Activated T-cell treated with anti-CD3 and anti-CD28 coated beads, Interleukin-2, amount 50 U/mL, for 72 hours (primary cell): ENCODE measurements at places on chromosomes 4 and X.

GRCh38 chrX:130803537-130803936 lies 99.5 kb downstream of the ENOX2 start:
- no peak for DNase-seq

DNA sequence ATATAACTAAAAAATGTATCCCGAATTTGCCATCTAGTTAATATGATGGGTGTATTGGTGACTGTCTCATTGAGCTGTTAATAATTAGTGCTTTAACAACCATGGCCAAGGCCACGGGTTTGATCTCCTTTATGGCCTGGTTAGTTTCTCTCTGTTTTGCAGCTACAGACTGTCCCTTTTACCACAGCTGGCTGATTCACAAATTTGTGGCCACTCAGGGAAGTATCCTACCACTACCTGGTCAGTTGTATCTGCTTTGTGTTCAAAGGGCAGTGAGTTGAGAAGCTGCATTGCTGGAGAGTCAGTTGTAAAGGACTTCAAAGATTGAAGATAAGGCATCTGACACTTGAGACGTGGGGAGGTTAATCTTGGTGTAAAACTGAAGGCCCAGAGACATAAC lies 219.1 kb upstream of the BMP3 start:
- DNase-seq: no peak

DNA sequence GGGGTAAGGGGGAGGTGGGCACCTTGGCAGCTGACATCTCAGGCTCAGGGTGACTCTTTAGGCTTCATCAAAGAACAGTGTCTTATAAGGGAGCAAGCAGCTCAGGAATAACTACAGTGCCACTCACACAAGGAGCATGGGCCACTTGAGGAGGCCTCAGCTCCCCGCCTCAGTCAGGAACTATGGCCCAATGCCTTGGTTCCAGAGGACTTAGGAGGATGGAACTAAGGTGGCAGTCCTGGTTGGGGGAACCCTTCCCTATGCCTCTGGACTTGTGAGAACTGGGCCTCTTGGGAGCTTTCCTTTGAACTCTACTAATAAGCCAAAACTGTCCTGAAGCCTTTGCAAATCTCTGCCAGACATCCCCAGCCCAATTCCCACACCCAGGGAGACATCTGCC lies 160.6 kb downstream of the EFNB1 start:
- DNase-seq: no peak

GRCh38 chr4:555566-556275 lies 20.4 kb downstream of the TMEM271 start:
- DNase-seq: no peak

DNA sequence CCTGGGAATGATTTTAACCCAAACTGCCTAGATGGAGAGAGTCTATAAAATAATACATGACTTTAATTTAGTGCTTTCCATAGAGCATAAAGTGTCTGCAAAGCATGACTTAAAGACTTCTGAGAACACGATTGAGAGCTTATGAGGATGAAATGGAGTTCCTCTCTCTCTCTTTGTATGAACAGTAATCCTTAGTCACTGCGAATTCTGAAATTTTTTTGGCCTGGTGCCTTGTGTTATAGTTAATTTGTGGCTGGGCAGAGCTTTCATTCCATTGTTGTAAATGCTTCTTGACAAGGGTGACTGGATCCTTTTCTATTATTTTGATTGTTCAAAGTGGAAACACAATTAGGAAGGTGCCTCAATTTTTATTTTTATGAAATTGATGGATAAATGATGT lies 179.5 kb downstream of the CEP135 start:
- DNase-seq: no peak

GRCh38 chr4:177308125-177308524 lies 1.5 kb upstream of the NEIL3 start:
- no peak for DNase-seq

GRCh38 chr4:48481581-48481980 lies 1.6 kb upstream of the SLC10A4 start:
- DNase-seq: no peak

DNA sequence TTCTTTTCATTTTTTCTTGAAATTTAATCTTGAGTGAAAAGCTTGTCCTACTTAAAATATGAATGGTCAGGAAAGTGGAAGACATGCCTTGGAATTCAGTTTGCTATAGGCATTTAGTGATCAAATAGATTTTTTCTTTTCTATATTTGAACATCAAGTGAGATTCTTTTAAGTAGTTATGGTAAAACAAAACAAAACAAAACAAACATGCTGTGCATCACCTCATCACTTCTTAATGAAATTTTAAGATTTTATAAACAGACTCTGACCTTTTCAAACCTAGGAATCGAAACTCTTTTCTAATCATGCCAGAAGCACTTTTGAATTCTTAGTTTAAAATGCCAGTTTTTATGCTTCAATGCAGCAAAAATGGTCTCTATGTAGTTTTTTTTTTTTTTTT lies 62.8 kb downstream of the CNKSR2 start:
- DNase-seq: no peak

- no peak for DNase-seq
These were observed 843 bp downstream of the RPL34 start for GRCh38 chr4:108620933-108621905.

DNA sequence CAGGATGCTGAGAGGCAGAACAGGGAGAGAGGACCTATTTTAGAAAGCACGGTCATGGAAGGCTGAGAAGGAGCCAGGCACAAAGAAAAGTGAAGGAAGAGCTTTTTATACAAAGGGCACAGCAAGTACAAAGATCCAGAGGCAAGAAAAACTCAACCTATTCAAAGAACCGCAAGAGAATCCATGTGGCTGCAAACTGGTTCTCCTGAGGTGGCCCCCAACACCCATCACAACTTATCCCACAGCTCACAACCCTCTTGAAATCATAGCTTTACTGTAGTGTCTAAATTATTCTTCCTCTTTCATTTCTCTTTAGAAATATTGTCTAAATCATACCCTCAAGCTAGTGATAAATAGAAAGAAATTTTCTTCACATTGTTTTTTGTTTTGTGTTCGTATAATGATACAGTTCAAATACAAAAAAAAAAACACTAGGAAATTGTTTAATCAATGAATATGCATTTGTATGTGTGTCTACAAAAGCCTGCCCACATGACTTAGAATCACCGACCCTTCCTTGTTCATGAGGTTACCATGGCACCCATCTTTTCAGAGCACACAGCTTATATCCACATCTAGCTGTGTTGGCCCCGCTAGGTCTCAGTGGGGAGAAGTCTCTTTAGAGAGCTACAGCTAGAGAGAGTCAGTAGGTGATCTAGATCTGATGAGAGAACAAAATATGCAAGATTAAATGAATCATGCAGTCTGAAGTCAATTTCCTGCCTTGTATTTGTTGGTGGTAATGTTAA lies 126.9 kb upstream of the DCLK2 start:
- DNase-seq: no peak

DNA sequence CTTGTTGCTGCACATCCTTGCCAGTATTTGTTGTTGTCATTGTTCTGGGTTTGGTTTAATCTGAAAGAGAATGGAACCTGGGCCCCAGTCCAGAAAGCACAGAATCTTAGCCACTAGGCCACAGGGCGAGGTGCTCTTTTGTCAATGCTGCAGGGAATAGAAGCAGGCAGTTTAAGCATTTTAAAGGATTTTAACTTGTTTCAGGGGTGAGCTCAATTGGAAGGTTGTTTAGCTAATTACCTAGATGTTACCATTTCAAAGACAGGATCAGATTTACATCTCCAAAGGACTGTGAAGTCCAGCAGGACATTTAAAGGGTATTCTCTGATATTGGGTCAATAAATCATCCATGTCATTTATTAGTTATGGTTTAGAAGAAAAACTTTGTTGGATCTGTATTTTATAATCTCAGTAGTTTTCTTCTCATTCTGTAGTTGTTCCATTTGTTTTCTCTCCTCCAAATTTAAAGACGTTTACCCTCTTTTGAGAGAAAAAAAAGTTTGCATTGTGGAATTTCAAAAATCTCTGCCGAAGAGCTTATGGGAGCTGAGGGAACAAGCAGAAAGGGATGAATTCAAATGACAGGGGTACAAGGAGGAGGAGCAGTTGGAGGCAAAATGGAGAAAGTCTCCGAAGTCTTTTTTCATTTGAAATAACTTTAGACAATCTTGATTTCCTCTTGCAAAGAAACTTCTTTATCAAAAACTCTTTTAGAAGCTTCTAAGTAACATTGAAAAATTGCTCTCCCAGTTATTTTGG lies 57.5 kb upstream of the FAM47C start:
- DNase-seq: no peak

GRCh38 chr4:77310931-77311330 lies 153.9 kb downstream of the CCNG2 start:
- DNase-seq: no peak

GRCh38 chrX:11380187-11380844 lies 87.1 kb downstream of the AMELX start:
- no peak for DNase-seq

- no peak for DNase-seq
These were observed 67.7 kb downstream of the RWDD4 start for GRCh38 chr4:183591301-183591700.

- DNase-seq: no peak
These were observed 278.7 kb downstream of the RCHY1 start for GRCh38 chr4:75235359-75235951.

DNA sequence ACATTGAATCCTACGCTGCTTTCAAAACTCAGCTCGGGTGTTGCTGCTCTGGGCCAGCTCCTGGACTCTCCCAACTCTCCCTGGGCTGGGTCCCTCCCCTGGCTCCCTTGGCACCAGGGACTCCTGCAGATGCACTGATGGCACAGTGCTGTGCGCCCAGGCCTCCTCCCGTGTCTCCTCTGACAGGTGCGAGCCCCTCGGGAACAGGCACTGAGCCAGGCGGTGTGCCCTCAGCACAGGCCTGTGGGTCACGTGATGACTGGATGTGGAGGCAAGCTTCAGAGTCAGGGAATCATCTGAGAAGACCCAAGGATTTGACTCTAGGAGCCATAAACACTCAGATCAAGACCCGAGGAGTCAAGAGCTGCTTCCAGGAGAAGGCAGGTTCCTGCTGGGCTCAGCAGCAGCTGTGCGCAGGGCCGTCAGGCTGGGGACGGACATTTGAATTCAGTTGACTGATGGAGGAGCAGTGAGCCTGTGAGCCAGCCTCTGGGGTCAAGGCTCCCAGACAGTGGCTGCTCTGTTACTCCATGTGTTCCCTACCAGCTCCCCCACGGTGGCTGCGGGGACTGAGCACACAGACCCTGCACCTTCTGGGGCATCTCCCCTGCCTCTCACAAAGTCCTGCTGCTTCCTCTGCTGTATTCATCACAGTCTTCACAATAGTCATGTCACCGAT lies 33.0 kb downstream of the NAT8L start:
- no peak for DNase-seq
